ENCODE measurements at places on chromosomes 7 and 10. TPM values are rescaled to one million over a fixed set of nuclear protein-coding genes. Genes with fewer than 3 reads are reported as not detected.

GRCh38 chr10:132370426-132371340 is 26.3 kb upstream of the PWWP2B start:
- DNase-seq: no peak

GRCh38 chr7:1664711-1665548 is 5.1 kb upstream of the ELFN1 start:
- peak; percentile 77 for DNase-seq

DNA sequence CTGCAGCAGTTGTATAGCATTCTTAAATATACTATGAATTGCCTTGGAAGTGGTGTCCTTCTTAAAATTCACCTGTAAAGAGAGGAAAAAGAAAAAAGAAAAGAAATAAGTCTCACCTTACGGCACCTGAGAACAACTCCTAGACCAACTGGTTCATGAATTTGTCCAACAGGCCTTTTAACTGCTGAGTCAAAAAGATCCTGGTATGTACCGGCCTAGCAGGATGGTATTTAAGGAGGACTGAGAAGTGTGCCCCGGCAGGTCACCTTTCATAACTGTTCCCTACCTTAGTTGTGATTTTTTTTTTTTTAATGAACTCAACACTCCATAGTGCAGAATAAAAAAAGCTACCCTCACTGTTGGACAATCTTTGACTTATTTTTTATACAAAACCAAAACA is 25.8 kb downstream of the STN1 start:
- no peak for DNase-seq

GRCh38 chr7:103524042-103524907 is 78.3 kb upstream of the SLC26A5 start:
- DNase-seq: no peak

- no peak for DNase-seq
Measured at GRCh38 chr7:101722247-101722646, 93.2 kb upstream of the MYL10 start.

DNA sequence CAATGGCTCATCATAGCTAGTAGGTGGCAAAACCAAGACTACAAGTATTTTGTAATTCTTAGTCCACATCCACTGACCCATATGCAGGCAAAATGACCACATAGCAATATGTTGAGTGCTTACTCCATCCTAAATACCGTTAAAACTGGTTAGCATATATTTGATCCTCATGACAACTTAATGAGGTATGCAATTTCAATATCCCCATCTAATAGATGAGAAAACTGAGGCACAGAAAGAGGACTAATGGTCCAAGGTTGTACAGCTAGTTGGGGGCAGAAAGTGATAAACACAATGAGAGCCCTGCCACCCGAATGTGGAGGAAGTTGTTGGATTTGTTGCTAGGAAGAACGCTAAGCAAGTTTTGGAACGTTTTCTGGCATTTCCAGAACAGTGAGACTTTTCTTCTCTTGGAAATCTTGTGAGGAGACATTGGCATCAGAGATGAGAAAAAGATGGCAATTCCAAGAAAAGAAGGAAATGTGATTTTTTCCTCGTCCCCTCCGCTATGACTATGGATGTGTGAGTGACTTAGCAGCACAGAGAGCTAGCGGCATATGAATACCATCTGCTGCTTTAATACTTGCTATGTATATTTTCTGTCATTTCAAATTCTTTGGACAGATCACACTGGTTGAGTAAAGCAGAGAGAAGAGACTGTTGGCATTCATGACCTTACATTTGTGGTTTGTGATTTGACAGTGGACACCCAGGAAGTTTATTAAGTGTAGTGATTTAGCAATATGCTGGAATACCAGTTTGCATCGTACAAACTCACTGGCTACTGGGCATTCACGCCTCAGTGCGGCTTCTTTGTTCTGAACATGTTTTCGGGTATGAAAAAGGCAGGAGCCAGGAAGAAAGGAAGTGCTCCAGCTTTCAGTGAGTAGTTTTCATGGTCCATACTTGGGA is 51.5 kb downstream of the NRCAM start:
- DNase-seq: no peak

WEE2 gene
- total RNA-seq: not detected
